ENCODE measurements at places on chromosomes 11 and 22.

GRCh38 chr11:61973476-61974162 lies 6.2 kb upstream of the FTH1 start:
- no peak for DNase-seq

DNA sequence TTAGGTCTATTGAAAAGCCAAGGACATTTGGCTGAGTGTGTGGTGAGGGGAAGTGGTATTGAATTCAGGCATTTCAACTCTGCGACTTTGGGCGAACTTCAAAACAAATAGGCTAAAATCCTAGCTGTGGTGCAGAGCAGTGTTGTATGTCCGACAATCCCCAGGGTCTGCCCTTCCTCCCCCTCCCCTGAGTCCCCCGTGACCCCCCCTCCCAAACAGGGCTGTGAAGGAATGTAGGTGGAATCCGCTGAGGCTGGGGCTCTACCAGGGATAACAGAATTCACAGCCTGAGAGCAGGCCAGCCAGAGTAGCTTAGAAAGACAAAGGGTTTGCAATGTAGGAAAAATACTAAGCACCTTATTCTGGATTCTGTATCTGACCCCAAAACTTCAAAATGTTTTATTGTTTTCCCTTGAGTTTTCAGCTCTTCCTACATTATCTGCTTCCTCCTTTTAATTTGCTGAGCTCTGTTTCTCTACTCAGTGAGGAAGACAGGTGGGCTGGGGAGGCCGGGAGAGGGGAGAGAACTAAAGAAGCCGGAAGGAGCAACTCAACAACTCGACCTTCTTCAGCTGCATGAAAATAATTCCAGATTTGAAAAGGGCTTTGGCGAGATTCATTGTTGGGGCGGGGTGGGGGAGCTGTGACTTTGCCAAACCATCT lies 315.2 kb downstream of the BLID start:
- no peak for DNase-seq

GRCh38 chr22:44538051-44538450 lies 40.0 kb upstream of the RTL6 start:
- DNase-seq, result peak; percentile 43

DNA sequence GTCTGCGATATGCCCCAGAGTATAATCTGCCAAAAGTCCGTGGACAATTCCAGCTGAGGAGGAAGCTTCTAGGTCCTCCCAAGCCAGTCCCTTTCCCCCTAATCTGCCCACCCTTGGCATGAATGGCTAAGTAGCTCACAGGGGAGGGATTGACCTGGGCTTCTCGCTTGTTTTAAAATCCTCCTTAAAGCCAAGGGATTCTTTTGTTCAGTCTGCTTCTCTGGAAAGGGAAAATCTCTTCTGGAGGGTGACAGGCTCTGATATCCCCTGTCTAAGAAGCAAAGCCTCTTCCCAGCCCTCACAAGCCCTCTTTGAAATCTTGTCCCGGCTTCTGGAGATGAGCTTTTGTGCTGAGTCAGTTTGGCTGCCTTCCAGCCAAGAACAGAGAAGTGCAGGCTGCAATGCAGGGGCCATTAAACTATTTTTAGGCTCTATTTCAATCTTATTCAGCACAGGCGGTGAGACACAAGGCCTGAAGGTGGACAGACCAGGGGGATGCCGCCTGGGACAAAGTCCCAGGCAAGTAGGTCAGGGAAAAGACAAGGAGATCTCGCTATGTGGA lies 23.9 kb downstream of the NEFH start:
- DNase-seq, result peak; percentile 79

DNA sequence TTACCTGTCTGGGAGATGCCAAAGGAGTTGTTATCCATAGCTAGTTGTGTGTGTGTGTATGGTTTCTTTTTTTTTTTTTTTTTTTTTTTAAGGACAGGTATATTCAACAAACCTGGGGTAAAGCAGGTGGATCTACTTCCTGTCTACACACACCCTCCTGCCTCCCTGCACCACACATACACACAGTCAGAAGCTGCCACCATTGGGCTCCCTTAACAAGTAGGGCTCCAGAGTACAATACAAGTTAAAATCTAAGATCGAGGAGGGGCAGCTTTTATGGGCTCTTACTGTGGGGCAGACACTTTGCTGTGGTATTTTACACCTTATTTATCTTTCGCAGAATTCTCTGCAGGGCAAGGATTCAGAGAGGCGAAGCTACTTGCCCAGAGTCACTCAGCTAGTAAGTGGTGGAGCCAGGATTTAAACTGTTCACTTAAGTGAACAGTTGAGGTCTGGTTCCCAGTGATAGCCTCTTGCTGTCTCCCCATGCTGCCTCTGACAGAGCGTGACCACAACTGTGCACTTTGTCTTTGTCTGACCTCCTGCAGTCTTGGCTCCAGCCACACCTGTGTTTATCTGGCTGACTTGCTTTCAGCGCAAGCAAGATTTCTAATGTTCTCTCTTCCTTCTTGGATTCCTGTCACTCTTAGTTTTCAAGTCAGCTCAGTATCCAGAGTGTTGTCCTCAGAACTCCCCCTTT lies 135.0 kb downstream of the CSNK2A3 start:
- no peak for DNase-seq

- DNase-seq, result peak; percentile 60
These were observed 206.4 kb upstream of the E2F8 start for GRCh38 chr11:19447150-19447566.

DNA sequence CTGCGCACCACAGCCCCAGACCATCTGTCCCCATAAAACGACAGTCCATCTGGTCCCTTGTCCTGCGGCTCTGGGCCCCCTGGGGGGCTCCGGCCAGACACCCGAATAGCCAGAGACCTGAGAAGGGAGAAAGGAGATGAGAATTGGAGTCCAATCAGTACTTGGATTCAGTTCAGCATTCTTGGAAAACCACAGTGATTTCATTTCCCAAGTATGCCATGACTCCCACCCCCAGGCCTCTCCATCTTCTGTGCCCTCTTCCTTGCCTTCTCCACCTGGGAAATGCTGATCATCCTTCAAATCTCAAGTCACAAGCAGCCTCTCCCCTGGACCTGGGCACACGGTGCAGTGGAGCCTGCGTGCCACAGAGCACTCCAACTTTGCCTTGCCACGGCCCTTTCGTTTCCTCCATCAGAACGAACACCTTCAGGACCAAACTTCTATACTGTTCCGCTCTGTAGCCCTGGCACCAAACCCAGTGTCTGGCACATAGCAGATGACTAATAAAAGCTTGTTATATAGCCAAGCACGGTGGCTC lies 10.9 kb upstream of the MFNG start:
- DNase-seq, result peak; percentile 93

Measured in IMR-90 (cell line).